Substantia nigra (tissue), 51 donors: ENCODE measurements at places on chromosomes 13 and 19.

DNA sequence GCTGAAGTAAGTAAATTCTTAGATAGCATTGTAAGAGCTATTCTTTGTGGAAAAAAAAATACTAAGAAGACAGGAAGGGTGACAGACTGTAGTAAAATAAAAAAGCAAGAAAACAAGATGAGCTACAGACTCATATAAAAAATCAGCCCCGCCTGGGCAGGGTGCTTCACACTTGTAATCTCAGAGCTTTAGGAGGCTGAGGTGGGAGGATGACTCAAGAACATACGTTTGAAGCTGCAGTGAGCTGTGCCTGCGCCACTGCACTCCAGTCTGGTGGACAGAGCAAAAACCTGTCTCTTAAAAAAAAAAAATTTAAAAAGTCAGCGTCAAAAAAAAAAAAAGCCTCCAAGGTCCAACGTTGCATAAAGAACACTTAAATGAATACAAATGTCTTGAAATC is 102.1 kb downstream of the VWA8 start:
- DNase-seq, result no peak

DNA sequence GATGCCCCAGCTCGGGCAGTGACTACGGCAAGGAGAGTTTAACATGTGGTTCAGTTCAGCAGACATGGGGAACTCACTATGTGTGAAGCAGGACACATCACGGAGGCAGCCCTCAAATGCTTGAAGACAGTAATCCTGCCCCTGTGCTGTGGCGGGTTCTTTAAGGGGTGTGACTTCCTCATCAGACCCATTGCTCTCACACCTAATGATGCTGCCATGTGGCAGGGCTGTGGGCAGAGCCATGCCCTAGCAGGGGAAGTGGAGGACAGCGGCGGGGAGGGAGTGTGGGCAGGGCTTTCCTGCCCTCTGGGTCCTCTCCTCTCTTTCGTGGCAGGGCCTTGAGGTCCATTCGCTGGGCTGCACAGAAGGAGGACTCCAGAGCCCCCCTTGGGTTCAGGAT is 131.1 kb upstream of the GJB6 start:
- DNase-seq, result no peak

- no peak for DNase-seq
These were observed 72.4 kb upstream of the EDNRB start for GRCh38 chr13:77991003-77991402.

DNA sequence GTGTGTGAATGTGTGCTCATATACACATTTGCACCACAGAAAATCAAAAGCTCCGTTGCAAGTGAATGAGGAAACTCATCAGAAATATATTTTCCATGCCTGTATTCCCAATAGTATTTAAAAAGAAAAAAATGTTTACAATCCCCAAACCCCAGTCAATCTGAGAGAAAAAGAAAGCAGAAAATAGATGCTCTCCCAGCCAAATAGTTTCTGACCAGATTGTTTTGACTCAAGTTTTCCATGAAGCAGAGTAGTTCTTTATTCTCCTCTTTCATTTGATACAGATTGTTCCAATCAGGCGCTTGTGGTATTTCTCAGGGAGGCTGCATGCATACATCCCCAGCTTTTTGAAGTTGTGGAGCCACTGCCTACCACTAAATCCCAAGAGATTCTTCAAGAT is 110.6 kb downstream of the STARD13 start:
- DNase-seq, result no peak

GRCh38 chr13:97528518-97528917 is 94.5 kb downstream of the RAP2A start:
- no peak for DNase-seq

DNA sequence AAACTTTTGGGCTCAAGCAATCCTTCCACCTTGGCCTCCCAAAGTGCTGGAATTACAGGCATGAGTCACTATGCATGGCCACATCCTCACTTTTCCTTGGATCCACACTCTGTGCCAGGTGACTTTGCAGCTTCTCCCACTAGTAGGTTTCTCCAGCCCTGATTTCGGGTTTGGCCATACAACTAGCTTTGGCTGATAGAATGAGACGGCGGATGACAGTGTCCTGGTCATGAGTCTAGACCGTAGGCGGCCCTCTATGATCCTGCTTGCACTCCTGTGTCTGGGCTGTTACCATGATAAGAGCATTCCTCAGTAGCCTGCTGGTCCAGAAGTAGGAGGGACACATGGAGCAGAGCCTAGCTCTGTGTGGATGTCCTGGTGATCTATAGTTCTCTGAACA is 112.5 kb upstream of the KL start:
- DNase-seq, result no peak
